ENCODE measurements at places on chromosomes 5 and 9. TPM values are rescaled to one million over a fixed set of nuclear protein-coding genes. Genes with fewer than 3 reads are reported as not detected.

GRIN1 gene
- total RNA-seq = not detected

WNT8A gene
- not detected for total RNA-seq

RASA1 gene
- total RNA-seq = 34.7 TPM

PLPP6 gene
- 9.2 TPM for total RNA-seq

CA9 gene
- not detected for total RNA-seq

NUDT2 gene
- total RNA-seq = 48.1 TPM

FOXD4 gene
- not detected for total RNA-seq

SLC45A2 gene
- total RNA-seq = not detected

HSD17B3 gene
- not detected for total RNA-seq

SPATA31D3 gene
- not detected for total RNA-seq

GABRG2 gene
- not detected for total RNA-seq

Measured in mammary microvascular endothelial cell (primary cell).